Stimulated activated CD4-positive, alpha-beta T cell treated with anti-CD3 and anti-CD28 coated beads, Interleukin-4, amount 100 ng/mL, for 48 hours (primary cell): ENCODE measurements at places on chromosomes 7 and 10.

DNA sequence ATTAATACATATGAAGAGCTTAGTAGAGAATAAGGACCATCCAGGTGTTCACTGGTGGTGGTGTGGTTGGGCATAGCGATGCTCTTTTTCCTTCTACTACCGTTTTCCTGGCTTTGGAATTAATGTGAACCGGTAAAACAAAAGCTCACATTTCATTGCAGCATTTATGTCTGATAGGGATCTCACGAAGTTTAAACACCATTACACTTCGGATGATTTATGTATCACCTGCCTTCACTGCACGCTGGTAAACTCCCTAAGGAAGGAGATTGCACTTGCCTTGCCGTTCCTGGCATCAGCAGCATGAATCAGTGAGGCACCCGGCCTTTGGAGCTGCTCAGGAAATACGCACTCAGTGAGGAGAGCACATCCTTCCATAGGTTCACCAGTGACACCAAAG is 47.5 kb downstream of the WIPF3 start:
- DNase-seq, result no peak

DNA sequence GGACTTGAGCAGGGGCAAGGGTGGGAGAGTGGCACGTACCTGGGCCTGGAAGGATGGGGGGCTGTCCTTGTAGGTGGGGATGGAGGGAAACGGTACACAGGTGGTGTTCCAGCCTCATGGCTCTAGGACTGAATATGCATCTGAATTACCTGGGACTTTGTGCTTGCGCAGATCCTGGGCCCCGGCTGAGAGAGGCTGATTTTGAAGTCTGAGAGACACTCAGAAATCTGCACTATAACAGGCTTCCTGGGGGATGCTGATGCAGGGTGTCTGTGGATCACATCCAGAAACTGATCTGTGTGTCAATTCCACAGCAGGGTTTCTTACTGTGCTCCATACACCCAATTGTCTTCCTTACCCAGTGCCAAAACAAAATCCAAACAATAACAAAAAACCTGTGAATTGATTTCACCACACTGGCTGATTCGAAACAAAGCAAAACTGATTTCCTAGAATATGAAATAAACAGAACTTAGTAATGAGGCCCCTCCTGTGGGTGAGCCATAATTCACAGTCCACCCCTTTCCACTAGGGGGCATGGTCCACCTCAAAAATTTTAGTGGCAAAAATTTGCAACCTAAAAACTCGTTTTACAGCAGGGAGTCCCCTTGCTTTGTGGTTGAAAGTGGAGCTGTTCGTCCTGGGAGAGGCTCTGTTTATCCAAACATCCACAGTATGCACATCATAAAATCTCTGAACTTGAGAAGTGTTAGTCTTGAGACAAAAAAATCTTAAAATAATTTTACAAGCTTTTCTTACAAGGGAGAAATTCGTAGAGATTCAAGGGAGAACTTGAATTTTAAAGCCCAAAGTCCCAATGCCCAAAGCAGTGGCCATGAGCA is 32.0 kb upstream of the PLEKHA1 start:
- peak; percentile 45 for DNase-seq

DNA sequence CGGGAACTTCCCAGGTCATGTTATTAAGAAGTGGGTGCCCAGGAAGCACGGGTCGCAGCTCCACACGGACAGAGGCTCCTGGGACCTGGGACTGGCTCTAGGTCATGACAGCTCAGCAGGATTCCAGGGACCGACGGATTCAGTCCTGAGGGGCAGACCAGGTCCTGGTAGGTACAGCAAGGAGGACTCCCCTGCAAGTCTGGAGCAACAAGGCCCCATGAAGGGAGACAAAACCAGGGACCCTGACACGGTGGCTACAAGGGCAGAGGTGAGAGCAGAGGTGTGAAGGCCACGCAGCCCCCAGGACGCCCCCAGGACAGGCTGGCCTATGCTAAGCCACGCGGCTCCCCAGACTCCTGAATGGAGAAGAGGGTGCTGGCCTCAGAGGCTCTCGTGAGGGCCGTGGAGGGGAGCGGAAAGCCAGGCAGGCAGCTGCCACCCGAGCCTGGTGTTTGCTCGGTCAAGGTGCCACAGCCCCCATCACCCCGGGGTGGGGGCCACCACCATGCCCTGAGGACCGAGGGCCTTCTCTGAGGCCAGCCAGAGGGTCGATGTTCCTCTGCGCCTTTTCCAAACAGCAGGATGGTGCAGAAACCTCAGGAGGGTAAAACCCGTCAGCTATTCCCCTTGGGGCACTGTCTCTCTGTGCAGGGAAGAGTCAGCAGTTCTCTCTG is 348.9 kb downstream of the PTPRN2 start:
- DNase-seq, result no peak

DNA sequence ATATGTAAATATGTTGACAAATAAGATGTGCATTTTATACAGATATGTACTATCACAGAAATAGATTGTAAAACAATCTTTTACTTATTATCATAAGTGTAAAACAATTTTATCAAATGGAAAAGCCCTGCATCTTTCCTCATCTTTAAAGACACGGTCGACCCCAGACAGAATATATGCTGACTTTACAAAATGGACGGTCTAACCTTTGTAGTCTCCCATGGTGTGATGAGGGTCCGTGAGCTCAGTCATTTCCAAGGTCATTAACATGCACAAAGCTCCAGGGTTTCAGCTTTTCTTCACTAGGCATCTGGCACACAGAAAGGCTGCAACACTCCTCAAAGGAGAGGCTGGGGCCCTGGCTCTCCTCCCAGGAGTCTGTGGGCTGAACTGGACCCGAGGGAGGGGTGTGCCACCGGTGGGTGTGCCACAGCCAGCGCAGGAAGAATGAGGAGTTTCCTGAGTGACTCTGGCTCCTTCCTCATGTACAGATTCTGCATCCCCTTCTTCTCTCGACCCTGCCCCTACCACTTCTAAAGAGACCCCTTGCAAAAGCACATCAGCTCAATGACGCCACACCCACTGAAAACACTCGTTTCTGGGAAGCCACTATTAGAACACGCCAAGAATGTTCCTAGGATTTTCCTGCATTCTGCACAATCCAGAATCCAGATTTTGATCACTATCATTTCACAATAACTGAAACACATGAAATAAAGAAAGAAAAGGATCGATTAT is 26.2 kb upstream of the ABLIM1 start:
- no peak for DNase-seq

DNA sequence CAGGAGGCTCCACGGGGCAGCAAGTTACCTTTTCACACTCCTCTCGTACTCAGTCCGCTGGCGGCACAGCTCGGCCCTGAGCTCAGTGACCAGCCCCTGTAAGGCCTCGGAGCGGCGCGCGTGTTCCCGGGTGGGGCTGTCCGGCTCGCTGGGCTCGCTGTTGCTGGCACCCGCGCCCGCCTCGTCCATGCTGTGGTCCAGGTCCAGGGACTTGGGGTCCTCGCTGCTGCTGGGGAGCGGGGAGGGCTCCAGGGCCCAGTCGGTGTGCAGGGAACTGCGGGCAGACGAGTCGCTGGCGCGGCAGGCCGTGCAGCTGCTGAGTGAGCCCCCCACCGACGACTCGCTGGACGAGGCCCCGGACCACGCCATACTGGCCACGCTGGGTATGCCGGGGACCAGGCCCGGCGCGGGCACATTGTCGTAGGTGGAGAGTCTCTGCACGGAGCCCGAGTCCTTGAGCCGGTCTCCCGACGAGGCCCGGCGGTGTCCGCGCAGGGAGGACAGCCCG is 143.8 kb downstream of the MAPK8 start:
- DNase-seq, result no peak

DNA sequence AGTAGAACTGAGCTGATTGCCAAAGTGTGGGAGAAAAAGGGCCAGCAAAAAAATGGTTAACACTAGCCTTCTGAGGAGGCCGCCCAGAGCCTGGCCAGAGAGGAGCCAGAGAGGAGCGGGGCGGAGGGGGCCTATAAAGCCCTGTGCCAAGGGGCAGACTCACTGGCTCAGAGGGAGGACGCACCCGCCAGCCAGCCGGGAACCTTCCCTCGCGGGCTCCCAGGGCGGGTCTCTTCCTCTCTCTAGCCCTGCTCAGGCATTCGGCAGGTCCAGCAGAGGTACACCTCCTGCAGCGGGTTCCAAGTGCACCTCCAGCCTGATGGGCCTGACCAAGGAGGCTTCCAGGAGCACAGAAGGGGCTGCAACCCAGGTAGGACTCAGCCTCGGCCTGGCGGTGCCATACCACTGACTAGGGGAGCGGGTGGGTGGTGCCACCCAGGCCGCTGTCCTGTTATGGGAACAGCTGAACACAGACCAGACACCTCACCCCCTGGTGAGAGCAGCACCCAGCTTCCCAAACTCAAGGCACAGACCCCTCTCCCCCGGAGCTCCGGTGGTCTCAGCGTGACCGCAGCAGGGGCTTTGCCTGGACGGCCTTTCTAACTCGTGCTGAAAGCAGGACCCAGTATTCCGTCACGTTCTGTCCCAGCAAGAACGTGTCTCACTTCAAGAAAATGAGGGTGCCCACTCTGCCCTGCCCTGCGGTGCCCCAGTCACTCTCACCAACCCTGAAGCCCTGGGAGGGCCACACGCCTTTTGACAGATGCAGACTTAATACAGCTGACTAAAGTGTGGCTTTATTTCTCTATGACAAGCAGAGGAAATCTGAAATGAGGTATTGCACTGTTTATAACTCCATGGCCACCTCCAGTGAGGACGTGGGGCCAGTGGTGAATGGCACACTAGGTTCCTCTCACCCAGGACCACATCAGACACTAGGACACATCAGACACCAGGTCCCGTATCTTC is at the start of gene GPER1:
Gene GPER1 (plus strand): TSS at position 162 of the 969 bp plus-strand sequence. CDS start 3,616 bp downstream, outside the sequence.
- no peak for DNase-seq

GRCh38 chr10:121500701-121501332 is 97.4 kb downstream of the FGFR2 start:
- no peak for DNase-seq

- DNase-seq, result no peak
Measured at GRCh38 chr7:50285269-50285668, 19.2 kb upstream of the IKZF1 start.

DNA sequence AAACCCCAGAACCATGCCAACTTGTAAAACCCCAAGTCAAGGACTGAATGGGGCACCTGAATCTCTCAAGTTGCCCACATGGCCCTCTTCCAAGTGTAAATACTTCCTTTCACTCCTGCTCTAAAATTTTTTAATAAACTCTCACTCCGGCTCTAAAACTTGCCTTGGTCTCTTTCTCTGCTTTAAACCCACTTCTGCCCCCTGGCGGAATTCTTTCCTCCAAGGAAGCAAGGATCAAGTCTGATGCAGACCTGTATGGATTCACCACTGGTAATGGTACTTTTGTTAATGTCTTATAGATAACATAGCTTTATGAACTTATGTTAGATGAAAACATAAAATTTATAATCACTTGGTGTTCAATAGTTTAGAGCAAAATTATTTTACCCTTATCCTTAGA is 33.8 kb downstream of the SLC16A9 start:
- DNase-seq, result no peak

DNA sequence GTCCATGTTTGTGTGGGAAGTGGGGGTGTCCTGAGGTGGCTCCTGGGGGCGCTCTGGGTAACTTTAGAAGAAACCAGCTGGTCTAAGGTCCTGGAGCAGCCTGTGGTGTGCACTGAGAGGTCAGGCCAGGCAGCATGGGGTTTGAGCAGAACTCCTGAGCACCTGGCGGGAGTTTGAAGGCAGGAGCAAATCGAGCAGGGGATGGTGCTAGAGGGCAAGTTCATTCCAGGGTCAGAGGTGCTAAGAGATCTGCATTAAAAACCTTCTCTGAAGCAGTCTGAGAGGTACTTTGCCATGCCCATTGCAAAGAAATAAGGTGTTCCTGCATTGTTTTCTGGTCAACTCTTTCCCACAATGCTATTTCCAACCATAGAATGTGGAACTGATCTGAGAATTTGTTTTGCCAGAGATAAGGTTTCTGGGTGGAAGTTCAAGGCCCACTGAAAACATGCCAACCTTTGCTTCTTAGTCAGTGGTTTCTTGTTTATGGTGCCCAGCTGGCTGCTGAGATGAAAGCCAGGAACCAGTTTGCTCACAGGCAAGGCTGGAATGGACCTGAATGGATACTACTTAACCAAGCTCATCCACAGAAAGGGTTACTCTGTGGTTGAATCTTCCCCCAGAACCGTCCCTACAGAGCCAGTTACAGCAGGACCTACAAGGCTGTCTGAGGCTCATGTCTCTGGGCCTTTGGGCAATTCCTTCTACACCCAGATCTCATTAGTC is 136.3 kb upstream of the TMEM72 start:
- DNase-seq, result no peak

DNA sequence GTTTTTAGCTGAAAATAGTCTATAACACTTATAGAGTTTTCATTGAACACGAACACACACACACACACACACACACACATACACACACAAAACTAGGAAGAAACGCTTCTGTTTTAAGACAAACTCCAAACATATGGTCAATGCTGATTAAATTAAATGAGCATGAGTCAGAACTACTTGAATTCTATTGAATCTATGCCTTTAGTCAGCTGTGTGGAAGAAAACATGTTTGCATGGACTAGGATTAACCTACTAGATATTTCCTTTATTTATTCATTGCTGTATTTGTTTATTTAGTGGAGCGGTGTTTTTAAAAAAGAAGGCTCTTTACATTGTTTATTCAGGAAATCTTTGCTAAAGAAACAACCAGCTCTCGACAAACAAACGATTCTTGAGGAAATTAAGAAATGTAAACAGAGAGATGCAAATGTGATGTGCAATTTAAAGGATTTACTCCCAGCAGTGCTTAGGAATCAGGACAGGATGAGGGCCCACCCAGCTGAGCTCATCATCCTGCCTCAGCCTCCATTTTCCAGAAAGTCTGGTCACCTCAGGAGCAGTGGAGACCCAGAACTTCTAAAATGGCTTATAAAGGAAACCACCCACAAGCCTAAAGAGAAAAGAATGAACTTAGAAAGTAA is 83.2 kb downstream of the PDE1C start:
- DNase-seq, result no peak

DNA sequence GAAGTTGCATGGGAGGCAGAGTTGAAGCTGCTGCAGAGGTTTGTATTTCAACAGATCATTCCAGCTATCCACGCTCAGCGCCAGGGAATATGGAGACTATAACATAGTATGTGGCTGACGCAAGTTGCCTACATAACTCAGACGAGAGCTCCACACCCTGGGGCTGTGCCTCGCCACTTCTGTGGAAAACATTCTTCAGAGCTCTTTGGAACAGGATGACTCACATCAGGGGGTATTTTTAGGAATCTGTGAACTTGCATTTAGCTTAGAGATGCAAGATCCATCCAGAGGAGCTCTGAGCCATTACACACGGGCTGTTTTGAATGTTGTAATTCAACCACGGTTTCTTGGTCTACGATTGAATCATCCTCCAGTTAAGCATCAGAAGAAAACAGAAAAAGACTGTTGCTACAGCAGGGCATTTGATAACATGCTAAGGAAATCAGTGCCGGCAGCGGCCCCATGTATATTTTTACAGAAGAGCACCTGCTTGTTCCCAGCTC is 481.5 kb upstream of the AKR1E2 start:
- DNase-seq, result peak; percentile 24

DNA sequence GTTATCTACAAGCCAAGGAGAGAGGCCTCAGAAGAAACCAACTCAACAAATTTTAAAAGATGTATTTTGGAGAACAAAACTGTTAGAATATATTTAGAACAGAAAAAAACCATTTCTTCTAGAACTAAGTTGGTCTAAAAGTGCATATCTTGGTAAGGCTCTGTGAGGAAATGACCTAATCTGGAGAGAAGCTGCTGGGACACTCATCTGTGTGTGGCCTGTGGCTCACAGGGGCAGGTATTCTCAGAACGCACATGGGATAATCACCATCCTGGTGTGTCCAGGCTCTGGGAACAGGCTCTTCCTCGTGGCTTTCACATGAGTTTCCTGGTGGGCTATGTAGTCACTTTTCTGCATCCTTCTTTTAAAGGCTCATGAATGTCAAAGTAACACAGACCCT is 38.1 kb upstream of the PRSS1 start:
- DNase-seq, result no peak

GRCh38 chr10:3000048-3000447 is 67.3 kb upstream of the PFKP start:
- DNase-seq, result no peak
